Smooth muscle cell of the brain vasculature (primary cell): ENCODE measurements at places on chromosomes 7 and 10.

- no peak for DNase-seq
Observed at GRCh38 chr7:106063024-106063423, 49.1 kb downstream of the SYPL1 start.

DNA sequence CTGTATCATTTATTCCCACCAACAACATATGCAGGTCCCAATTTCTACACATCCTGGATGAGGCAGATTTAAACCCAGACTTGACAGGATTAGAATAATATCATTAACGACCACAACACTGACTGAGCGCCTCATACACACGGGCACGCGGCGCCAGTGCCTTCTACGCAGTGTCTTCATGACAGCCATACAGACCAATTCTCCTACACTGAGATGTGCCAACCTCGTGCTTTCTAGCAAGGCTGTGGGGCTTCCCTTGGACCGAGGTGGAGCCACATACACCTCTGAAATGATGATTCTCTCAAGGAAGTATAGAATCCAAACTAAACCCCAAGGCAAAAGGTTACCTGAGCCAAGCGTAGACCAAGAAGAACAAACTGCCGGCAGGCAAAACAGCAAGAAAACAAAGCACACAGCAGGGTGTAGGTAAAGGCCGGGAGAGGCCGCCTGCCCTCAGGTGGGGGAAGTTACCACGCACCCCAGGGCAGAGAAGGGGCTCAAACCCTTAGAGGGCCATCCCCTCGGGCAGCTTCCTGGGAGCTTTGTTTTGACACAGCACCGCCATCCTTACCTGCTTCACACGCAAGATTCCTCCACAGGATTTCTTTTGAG is 75.8 kb downstream of the DLG5 start:
- DNase-seq, result no peak

DNA sequence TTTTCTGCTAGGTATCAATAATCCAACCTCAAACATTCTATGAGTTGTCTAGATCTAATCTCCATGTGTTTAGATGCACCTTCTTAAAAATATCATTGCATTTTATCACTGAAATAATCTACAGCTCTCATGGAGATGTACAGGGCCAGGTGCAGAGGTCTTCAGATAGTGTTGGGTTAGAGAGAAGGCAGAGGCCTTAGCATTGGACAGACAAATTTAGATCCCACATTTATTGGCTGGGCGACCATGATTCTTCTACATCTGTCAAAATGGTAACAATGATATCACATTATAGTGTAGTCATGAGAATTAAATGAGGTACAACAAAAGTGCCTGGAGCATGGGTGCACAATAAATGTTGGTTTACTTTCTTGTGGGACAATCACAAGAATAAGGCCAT is 3.1 kb downstream of the ARHGAP22 start:
- no peak for DNase-seq

DNA sequence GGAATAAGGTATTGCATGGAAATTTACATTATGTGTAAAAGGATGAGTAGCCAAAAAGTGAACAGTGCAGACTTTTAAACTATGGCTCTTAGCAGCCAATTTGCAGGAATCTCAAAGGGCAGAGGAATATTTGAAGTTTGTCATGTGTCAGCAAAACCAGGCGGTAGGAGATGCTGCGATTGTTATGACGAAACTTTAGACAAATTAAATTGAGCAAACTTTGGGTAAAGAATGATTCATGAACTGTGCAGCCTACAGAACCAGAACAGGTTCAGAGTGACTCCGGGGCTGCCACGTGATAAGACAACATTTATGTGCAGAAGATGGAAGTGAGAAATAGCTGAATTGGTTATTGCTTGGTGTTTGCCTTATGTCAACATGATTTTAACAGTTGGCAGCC is 39.2 kb upstream of the CCDC6 start:
- DNase-seq, result no peak

DNA sequence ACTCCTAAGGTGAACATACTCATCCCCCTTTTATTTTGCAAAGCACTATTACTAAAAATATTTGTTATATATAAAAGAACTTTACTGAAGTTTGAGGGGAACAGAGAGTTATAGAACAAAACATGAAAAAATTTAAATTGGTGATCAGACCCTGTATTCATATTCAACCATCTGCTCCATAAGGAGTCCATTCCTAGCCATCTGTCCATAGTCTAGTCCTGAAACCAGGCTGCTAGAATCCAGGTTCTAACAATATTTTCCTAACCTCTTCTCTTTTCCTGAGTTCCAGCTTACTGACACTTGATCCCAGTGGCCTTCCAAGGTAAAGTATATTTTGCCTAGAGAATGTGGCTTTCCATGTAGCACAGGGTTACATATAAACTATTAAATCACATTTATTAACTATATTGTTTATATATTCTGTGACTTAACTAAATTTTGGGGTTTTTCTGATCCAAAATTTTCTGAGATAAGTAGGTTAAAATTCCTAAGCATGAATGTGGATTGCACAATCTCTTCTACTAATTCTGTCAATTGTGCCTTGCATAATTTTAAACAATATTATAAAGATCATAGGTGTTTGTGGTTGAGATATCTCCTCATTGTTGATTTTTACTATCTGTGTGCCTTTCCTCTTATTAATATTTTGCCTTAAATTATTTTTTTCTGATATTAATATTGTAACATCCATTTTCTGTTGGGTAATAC is 137.6 kb upstream of the MAGI2 start:
- DNase-seq, result no peak

- no peak for DNase-seq
Observed at GRCh38 chr7:149622444-149623210, 125.0 kb upstream of the ZNF746 start.

DNA sequence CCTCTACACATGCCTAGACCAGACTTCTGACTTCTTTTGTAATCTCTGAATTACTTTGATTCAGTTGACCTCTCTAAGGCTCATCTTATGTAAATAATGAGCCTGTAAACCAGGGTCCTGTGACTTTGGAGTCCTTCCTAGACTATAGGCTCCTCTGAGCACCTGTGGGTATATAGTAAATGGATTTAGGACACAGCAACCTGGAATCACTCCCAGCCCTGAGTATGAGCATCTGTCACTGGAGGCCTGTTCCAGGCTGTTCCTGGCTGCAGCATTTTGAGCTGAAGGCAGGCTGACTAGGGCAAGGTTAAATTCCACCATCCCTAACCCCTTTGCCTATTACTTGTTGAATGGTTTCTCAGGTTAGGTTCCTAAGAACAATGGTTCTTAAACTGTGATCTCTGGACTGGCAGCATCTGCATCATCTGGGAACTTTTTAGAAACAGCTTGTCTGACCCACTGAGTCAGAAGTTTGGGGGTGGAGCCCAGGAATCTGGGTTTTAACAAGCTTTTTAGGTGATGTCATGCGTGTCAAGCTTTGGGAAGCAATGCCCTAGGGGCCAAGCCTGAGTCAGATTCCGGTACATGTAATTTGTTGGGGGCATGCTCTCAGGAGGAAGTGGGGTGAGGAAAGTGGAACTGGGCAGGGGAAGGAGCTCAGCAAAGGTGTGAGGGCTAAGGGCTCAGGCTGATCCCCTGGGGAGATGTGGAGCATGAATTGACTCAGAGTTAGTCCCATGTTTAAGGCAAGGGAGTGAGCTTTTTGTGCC is 28.2 kb downstream of the MINDY4 start:
- DNase-seq, result peak; percentile 56

DNA sequence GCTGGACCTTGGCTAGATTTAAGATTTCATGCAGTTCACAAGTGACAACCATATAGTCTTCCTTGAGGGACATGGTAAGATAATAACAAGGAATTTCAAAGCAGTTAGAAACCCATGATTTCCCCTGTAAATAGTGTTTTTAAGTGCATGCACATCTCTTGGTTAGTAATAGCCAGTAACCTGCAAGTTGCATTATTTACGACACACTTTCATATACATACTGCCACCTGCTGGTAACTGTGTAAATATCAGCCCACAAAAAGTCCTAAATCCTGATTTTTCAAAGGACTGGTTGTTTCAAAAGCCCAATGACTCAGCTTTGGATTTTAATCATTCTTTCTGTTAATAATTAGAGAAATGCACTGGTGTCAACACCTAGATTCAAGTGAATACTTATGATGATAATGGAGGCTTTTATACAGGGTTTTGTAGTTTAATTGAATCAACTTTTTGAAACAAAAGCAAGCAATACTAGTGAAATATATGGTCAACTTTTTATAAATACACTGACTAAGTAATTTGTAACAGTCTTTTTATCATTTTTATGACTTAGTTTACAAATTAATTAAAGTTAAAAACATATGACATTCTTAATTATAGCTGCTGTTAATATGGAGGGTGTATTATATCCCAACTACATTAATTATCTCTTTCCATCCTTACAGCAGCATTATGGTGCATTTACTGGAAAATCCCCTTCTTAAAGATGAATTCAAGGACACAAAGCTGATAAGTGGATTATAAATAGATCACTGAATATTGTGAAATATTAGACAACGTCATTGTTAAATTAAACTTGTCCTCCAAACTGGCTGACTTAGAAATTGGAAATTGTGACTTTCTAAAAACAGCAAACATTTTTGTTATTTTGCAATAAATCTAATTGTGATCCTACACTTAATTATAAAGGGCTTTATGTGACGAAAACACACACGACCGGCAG is 367.7 kb upstream of the SEMA3D start:
- peak; percentile 20 for DNase-seq

GRCh38 chr7:105367458-105367857 is 21.3 kb downstream of the SRPK2 start:
- DNase-seq, result no peak

DNA sequence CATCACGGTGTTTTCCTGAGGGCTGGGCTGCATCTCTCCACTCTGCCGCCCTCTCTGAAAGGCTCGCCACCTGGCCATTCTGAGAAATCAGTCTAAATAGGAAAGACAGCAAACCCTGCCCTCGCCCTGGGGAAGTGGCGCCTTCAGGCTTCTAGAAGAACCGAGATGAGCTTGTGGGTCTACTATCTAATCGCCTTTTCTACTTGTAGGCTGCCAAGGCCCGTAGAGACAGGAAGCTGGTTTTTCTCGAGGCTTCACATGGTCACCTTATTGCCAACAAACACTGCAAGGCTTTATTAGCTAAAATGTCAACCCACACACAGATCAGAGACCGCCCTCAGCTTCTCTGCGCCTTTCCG is 21.4 kb downstream of the LAT2 start:
- DNase-seq, result no peak
